Hypothalamus (tissue), 51 donors: ENCODE measurements at places on chromosomes 1 and 21.

DNA sequence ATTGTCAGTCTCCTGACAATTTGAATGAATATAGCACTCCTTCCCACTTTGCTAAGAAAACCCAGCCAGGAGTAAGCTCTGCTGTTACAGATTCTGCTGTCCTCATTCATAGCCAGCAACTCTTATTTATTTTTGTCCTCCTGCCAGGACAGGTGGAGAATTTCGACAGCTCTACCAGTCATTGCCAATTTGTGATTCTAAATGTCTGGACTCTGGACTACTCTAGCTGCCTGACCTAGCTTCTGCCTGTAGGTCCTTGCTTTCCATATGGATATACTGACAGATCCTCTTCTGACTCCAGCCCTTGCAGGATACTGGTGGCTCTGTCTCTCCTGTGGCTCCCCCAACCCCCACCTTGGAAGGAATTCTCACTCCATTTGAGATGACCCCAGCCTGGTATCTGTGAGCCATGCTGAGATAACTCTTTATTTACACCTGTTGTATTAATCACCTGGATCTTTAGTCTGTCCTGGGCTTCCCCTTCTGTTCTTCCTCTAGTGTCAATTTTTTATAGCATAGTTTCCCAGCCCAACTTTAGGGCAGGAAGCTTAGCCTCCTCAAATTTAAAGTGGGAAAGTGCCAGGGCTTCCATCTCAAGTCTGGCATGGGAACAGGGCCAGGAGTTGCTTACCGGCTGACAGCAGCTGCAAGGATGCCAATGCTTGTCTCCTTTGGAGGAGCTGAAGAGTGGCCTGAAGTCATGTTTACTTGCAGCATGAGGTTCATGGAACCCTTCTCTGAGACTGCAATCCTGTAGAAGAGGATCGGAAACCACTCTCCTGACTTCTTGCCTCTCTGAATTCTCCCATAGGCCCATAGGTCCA, 6.7 kb downstream of the PM20D1 start:
- DNase-seq: no peak

DNA sequence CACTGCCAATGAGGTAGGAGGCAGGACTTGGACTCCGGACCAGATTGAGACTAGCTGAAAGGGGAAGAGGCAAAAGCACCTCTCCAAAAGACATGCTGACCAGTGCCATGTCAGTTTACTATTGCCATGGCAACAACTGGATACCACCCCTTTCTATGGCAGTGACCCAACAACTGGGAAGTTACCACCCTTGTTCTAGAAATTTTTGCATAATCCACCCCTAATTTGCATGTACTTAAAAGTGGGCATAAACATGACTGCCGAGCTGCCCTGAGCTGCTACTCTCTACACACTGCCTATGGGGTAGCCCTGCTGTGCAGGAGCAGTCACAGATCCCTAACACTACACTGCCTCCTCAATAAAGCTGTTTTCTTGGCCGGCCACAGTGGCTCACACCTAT, 19.0 kb upstream of the SLC6A9 start:
- DNase-seq: no peak

- no peak for DNase-seq
Observed at GRCh38 chr1:244212797-244213475, 161.9 kb downstream of the ZBTB18 start.

DNA sequence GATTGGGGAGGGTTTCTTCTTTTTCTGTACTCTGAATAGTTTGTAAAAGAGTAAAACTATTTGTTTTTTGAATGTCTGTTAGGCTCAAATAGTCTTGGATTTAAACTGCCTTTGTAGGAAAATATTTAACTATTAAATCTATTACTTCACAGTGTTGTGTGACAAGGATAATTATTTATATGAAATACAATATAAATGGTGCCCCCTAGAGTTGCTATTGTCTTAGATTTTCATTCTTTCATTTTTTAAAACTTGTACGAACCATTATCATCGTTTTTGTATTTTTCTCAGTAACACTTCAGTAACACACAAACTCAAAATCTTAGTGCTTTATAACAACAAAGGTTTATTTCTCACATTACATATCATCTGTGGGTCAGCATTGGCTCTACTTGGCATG, 37.4 kb downstream of the C1orf185 start:
- no peak for DNase-seq

- peak; percentile 62 for DNase-seq
Observed at GRCh38 chr1:43382027-43382779, 7.4 kb downstream of the MED8 start.

- DNase-seq: no peak
Observed at GRCh38 chr1:11481019-11481418, 2.1 kb downstream of the DISP3 start.

- DNase-seq: no peak
Observed at GRCh38 chr21:39029900-39030884, 153.1 kb downstream of the PSMG1 start.
